CD4-positive, alpha-beta T cell treated with Interleukin-10 for 1 hour (primary cell): ENCODE measurements at places on chromosomes 12 and 14.

DNA sequence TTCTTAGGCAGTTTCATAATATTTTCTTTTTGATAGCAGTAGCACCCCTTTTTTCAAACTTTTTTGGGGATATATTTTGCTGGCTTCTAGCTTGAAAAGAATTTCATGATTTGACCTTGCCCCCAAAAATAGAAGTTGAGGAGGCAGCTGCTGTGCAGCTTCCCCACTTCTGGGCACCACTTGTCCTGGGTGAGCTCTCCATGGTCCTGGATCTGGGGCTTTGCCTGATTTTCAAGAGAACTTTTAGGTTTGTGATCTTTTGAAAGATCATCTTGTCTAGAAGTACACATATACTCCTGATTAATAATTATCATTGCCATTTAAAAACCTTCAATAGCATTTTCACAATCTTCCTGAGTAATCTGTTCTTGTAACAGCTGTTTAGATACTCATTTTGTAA, 271.6 kb downstream of the NPAS3 start:
- no peak for DNase-seq

GRCh38 chr14:99118046-99118721, 153.8 kb downstream of the BCL11B start:
- DNase-seq = no peak

- no peak for DNase-seq
Observed at GRCh38 chr14:22232933-22233332, 356.1 kb downstream of the DAD1 start.

- no peak for DNase-seq
Observed at GRCh38 chr12:59164991-59165718, 244.9 kb upstream of the LRIG3 start.

GRCh38 chr14:69818758-69819191, 21.7 kb upstream of the SLC10A1 start:
- DNase-seq = peak; percentile 77

DNA sequence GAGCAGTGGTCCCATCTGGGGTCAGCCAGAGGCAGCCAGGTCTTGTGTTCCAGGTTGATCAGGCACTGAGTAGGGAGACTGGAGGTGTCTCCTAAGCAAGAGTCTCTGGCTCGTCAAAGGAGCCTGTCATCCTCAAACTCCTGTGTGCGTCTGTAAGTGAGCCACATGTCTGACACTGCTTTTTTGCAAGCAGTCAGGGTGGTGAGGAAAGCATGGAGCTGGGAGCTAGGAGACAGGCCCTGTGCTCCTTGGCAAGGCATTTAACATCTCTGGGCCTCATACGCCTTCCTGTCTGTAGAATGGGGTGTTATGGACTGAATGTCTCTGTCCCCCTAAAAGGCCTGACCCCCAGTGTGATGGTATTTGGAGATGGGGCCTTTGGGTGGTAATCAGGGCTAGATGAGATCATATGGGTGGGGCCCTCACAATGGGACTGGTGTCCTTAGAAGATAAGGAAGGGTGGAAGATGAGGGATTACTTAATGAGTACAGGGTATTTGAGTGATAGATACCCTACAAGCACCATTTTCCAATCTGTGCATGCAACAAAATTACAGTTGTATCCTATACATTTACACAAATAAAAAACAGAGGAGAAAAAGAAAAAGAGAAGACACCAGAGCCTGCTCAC, 53.0 kb downstream of the ARL6IP4 start:
- no peak for DNase-seq

- no peak for DNase-seq
Observed at GRCh38 chr12:52186118-52186840, 5.5 kb downstream of the KRT80 start.

GRCh38 chr12:131323879-131324278, 370.2 kb downstream of the ADGRD1 start:
- DNase-seq = no peak

DNA sequence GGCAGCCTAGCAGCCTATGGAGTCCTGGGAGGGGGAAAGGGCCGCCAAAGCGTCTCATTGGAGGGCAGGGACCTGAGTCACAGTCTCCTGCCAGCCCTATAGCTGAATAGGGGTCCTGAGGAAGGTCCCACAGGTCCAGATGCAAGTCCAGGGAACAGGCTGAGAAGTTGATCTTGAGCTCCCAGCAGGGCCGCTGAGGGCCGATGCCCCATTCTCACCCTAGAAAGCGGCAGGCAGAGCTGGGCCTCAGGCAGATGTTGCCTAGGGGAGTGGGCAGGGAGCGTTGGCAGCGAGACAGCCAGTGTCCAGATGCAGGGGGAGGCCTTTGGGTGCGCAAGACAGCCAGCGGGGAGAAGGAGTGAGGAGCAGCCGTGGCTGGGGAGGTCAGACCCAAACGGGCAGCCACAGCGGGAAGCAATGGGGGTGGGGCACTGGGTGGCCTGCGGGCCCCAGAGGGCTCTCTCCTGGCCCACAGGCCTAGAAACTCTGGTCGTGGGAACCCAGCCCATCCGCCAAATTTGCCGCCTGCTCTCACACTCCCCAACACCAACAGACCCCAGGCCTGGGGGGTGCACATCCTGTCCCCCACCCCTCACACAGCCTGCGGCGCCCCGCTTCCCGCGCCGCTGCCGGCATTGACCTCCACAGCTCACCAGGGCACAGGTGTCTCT, 1.1 kb downstream of the HDAC7 start:
- DNase-seq = peak; percentile 55

- DNase-seq = no peak
Observed at GRCh38 chr12:5230156-5230555, 186.5 kb downstream of the KCNA5 start.

- no peak for DNase-seq
Observed at GRCh38 chr12:64745259-64745807, 13.9 kb downstream of the GNS start.

GRCh38 chr14:22400655-22401259, 188.3 kb downstream of the DAD1 start:
- DNase-seq = no peak

DNA sequence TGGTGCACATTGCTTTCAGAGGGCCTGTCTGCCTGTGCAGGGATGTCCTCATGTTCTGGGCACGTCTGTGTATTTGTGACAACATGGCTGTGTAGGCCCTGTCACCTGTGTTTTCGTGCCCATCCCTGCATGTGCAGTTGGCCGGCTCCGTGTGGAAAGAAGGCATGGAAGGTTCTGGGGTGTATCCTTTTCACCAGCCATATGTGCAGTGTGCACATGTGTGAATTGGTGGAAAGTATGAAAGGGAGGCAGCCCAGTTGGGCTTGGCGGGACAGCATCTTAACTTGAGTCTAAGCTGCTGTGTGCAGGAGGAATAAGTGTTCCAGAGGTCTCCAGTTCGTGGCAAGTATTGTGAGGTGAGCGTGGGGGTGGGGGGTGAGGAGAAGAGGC, 669 bp downstream of the TSPAN11 start:
- DNase-seq = no peak

- no peak for DNase-seq
Observed at GRCh38 chr14:32934073-32934880, 4.4 kb upstream of the NPAS3 start.

DNA sequence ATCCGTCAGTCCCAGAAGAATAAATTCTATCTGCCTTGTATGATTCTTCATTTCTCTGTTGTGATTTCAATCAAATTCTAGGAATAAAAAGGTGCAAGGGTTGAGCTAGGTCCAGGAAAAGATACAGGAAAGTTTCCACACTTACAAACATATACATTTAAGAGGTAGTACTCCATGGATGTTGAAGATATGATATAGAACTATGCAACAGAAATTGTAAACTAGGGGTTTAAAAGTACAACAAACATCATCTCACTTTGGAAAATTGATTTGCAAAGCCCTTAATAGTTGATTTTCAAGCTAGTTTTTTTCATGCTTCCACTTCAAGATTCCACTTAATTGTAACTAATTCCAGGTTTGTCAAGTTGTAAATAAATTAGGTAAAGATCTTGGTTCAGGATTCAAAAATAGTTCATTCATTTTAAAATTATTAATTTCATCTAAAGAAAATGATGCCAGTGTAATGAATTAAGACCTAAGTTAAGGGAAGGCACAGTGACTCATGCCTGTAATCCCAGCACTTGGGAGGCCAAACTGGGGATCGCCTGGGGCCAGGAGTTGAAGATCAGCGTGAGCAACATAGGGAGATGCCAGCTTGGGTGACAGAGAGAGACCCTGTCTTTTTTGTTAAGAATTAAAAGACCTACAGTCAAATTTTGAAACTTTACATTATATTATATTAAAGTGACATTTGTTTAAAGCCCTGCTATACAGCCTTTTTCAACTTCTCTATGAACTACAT, at the start of gene OR6C70:
OR6C70 (minus strand) TSS at position 51 of the 742 bp plus-strand sequence; CDS start at position 51, 0 bp downstream.
- no peak for DNase-seq

- DNase-seq = no peak
Observed at GRCh38 chr12:109877504-109878246, 2.7 kb downstream of the GLTP start.

DNA sequence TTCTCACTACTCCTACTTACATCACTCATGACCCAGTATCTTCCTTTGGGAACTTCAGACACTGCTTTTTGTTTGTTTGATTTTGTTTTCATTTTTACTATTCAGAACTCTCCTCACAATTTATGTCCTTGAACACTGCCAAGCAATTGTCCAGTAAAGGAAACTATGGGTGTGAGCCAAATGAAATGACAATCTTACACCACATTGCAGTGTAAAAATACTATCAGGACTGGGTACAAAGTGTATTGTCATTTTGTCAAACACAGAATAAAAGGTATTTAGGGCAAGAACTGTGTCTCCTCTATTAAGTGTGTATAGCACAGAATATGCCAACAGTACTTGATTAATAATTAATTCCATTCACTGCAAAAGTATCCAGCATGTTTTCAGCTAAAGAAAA, 199.3 kb downstream of the ALG10B start:
- DNase-seq = no peak

- DNase-seq = no peak
Observed at GRCh38 chr12:95970905-95971304, 25.2 kb downstream of the HAL start.

DNA sequence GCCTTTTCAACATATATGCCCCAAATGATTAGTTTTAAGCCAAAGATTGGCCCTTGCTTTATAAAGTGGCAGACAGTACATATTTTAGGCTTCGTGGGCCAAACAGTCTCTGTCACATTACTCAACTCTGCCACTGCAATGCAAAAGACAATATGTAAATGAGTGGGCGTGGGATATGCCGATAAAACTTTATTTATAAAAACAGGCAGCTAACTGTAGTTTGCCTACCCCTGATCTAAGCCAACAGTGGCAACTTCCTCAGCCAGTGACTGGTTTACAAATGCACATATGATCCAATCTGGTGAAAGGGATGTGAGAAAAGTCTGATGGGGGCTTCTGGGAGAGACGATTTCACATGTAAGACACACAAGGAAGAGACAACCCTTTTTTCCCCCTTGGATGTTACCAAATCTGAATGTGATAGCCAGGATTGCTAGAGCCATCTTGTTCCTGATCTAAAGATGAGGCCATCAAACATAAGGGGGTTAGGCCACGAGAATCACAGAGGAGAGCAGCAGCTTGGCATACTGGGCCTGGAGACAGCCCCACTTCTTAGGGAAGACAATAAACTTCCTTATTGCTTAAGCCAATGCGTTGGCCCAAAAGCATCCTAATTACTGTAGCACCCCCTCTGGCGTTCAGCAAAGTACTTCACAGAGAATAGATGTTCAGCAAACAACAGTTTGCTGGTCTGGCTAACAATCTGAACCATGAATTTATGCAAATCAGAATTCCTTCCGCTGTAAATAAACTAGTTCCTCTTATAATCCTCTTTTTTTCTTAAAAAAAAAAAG, 75.2 kb upstream of the TMCC3 start:
- DNase-seq = peak; percentile 28

GRCh38 chr12:2169940-2170339, 117.2 kb downstream of the CACNA1C start:
- DNase-seq = no peak

DNA sequence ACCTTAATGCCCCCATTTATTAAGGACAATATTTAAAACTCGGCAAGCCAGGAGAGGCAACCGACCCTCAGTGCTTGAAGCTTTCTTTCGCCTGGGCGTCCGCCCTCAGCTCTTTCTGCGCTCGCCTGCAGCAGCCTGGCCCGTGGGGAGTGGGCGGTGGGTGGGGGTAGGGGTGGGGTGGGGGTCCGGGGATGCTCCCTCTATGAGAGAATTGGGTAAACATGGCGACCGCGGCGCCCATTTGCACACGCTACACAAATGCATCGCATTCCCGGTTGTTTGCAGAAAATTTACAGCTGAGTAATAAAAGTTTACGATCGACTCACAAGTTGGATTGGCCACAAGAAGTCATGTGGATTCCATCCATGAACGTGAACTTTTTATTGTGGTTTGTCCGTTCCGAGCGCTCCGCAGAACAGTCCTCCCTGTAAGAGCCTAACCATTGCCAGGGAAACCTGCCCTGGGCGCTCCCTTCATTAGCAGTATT, 7.7 kb downstream of the HOXC8 start:
- DNase-seq = no peak

DNA sequence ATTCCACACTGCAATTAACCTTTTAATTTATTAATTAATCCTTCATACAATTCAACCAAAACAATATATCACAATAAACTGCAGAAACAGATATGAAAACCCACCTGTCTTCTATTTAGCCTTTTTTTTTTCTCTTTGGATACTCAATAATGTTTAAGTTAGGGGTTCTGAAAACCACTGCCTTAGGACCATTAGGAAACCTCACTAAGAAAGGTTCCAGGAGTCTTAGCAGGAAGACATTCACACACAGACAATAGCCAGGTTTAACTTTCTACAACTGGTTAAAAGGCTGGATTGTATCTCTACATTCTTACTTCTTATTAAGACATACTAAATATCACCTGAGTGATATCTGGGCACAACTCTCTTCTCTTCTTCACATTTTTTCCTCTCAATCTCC, 3.3 kb downstream of the SEC23A start:
- no peak for DNase-seq

DNA sequence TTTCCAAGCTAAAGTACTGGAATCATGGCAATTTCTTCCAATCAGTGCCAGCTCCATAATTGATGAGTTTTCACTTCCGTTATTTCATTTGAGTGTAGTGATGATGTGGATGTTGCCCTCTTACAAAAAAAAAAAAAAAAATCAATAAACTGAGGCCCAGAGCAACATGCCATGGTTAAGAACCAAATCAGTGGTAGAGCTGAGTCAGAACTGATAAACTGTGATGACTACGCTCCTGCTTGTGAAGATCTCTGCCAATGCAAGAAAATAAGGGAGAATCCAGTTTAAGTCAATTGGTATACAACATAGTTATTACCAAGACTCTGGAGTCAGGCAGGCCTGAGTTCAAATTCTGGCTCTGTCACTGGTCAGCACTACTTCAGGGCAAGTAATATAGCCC, 102.7 kb downstream of the GPR135 start:
- DNase-seq = no peak

GRCh38 chr12:63319386-63319785, 168.4 kb upstream of the AVPR1A start:
- DNase-seq = no peak

- peak; percentile 66 for DNase-seq
Observed at GRCh38 chr12:67592228-67593011, 56.1 kb upstream of the DYRK2 start.
